Activated T-helper 1 cell treated with Interleukin-2 at 50 U/mL for 16 hours (primary cell): ENCODE measurements at places on chromosomes 16 and 17.

GRCh38 chr17:58693208-58693607, 806 bp downstream of the RAD51C start:
- DNase-seq: no peak

DNA sequence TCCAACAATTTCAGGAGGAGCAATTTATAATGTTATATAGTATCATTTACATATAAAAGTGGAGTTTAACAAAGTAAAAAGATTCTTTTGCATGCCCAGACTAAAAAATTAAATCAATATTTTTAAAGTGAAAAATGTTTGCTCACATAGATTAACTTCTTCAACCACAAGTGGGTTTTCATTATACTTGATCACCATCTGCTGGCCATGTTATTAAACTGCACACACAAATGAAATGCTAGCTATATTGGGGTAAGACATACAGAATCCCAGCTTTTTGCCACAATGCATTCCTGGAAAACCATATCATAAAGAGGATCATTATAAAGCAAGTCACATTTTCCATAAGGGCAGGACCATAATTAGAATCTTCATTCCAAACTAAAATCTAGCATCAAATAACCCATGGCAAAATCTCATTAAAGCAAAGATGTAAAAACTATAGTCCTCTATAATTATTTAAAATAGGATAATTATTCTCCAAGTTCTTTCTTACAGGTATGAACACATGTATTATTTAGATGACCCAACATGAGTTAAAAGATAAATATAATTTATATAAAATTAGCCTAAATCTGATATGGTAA, 26.3 kb downstream of the CEP112 start:
- DNase-seq: no peak

DNA sequence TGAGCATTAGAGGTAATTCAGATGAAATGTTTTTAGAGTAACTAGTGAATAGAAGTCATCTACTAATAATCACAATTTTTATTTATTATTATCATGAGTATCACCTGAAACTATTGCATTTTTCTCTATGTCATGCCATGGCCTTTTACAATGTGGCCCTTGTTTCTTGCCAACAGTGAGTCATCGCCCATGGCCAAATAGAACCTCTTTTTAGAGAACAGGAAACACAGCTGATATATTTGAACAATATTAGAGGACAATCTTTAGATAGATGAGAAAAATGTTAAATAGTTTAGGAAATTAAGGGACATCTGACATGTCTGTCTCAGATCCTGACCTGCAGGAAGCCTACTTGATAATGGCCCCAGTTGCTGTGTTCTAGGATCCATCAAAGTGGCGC, 1584.4 kb upstream of the GOT2 start:
- DNase-seq: no peak

DNA sequence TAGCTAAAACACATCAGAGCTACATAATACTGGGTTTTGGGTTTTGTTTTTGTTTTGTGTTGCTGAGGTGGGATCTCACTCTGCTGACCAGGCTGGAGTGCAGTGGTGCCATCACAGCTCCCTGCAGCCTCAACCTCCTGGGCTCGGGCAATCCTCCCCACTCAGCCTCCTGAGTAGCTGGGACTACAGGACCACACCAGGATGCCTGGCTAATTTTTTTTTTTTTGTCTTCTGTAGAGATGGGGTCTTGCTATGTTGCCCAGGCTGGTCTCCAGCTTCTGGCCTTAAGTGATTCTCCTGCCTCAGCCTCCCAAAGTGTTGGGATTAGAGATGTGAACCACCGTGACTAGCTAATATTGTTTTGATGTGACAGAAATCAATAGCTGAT, 6.2 kb downstream of the MEAK7 start:
- no peak for DNase-seq

DNA sequence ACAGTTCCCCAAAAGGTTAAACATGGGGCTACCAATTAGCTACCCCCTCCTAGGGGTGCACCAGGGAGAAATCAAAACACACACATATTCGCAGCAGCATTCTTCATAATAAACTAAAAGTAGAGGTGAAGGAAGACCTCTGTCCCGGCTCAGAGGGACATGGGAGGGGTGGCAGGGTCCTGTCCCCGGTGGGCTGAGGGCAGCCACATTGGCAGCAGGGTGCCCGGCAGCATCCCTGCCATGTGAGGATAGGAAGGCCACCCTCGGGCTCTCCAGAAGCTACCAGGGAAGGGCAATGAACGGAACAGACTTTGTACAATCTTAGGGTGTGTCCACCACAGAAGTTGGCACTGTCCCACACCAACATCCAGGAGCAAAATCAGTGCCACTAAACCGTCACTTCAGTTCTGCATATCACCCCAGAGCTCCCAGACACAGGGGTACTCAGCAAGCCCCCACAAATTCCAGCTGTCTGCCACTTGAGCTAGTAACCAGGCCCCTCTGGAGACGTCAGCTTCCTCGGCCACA, 3.1 kb upstream of the DNAH17 start:
- DNase-seq: no peak

- DNase-seq: no peak
These were observed 1130.4 kb downstream of the CDH8 start for GRCh38 chr16:60905811-60906210.
